ENCODE measurements at places on chromosomes 1 and 21.

DNA sequence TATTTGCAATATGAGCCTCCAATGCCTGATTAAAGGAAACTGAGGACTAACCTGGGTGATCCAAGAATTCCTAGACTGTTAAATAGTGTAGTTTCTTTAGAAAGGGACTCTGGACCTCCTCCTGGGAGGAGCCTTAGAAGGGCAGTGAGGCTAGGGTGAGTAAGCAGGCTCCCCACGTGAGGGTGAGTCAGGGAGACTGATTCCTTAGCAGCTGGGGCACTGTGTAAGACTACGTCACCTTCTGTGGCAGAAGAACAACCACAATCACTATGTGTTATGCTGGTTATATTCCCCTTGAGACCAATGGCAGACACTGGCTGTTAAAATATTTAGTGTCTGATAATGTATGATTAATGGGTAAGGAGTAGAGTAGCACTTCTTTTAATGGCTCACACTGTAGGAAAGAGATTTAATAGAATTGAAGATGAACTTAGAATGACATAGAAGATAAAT lies 53.3 kb upstream of the SYT14 start:
- peak; percentile 98 for DNase-seq

DNA sequence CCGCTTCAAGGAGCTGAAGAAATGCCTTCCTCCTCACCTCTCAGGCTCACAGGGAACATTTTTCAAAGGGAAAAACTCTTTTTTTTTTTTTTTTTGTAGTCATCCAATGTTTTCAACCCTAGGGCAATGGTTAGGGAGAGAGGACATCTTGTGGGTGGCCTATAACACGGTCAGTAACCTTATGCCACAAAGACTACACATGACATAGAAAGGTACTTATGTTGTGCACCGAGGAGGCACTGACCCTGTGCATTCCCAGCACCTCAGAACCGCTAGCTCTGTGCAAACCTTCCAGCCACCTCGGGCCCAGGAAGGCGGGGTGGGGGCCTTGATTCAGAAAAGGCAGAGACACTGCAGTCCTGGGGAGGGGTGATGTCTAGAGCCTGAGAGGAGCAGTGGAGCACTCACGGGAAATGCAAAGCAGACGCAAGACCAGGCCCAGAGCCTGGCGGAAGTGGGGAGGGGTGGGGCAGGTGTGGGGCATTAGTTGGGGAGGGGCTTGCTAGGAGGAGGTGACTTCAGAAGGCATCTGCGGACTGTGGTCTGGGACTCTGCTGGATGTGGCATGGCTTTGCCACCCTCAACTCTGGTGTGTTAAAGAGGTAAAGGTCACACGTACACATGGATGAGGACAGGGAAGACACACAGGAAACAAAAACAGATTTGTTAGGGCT lies 68.6 kb downstream of the MDM4 start:
- no peak for DNase-seq

- DNase-seq, result no peak
Measured at GRCh38 chr1:245209658-245210435, 55.1 kb downstream of the KIF26B start.

DNA sequence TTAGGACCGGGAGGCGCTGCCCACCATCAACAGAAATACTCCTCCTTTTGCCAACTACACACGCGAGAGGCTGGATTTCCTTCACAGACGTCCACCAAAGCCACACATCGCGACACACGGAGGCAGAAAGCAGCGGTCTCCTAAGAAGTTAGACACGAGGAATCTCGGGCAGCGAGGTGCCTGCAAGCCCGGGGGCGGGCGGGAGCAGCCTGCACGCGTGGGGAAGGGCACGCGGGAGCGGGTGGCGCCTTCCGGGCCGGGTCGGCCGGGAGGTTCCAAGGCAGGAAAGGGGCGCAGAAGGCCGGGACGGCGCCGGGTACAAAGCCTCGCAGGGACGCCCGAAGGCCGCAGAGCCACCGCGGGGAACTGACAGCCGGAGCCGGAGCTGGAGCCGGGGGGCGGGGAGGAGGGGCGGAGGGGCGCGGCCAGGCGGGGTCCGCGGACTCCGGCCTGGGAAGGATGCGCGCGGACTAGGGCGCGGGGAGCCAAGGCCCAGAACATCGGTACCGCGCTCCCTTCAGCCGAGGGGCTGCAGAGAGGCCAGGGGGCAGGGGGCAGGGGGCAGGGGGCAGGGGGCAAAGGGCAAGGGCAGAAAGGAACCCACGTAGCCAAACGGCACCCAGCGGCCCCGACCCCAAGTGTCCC lies 722 bp downstream of the NPHP4 start:
- peak; percentile 53 for DNase-seq

DNA sequence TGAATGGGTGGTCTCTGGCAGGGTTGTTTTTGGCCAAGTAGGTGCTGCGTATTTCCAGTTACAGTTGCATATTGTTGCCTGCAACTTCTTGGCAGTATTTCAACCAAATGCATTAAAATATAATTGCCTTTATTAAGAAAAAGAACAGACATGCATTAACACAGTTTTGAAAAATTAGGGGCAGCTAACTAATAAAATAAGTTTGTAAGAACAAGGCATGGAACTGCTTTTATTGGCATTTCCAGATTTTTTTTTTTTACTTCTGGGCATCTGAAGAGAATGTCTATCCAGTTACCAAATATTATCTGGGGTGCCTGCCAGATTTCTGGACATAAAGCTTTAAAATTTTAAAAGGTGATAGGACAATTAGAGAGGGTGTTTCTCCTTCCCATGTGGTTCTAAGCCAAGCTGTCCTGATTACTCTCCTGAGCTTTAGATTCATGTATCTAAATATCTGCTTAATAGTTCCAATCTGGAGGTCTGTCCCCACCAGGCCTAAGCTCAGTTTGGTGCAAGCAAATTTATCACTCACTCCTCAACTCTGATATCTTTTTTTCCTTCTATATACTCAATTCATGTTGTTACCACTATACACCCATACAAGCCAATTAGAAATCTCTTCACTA lies 553.3 kb upstream of the USP24 start:
- DNase-seq, result no peak

DNA sequence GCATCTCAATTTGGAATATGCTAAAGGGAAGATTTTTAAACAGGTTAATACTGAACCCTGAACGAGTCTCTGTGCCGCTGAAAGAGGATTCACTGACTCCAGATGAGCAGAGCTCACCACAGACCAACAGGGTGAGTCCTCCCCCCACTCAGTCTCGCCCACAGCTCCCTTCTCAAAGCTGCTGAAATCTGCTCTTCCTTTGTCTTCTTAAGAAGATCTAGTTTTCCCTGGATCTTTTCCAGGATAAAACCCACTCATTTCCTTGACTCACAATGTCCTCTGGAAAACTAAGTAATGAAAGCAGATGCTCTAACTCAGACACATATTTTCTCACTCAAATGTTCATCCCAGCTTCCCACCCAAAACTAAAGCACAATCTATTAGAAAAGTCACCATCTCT lies 447.0 kb upstream of the PKN2 start:
- DNase-seq, result peak; percentile 24

- no peak for DNase-seq
Measured at GRCh38 chr1:65703853-65704252, 88.8 kb upstream of the PDE4B start.

- peak; percentile 89 for DNase-seq
Measured at GRCh38 chr1:172497230-172497629, 35.7 kb upstream of the SUCO start.

DNA sequence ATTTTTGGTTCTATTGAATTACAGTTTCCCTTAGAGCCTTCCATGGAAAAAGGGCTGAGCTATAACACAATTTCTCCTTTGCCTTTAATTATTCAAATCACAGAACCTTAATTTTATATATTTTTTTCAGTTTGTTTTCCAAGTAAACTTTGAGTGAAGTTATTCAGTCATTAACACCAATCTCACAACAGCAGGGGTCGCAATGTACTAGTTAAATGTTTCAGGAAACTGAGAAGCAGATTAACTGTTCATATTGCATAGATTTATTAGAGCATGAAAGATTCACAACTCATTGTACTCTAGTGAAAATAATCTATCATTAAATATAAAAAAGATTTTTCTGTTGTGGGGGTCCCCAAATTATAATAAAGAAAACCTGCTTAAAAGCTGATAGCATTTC lies 64.1 kb downstream of the KIFAP3 start:
- peak; percentile 53 for DNase-seq

- DNase-seq, result no peak
Measured at GRCh38 chr1:12287869-12288268, 58.0 kb downstream of the VPS13D start.

- DNase-seq, result peak; percentile 21
Measured at GRCh38 chr1:167453123-167453522, 65.2 kb downstream of the CD247 start.

DNA sequence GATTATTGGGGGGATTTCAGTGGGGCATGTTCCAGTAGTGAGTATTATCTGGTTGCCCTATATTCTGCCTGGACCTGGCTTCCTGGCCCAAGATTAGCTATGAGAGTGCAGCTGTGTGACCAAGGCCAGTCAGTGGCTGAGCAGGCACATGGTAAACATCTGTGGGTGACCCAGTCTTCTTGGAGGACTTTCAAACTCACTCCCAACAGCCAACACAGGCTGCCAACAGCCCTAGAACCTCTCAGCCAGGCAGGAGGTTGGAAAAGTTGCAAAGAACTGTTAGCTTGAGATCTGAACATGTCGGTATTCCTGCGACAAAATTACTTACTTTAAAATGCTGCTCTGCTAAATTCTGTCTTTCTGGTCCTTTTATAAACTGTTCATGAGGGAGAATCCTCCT lies 192.4 kb downstream of the TGFBR3 start:
- no peak for DNase-seq

- no peak for DNase-seq
Measured at GRCh38 chr1:7852804-7853683, at the start of gene UTS2. TSS of gene UTS2 (minus strand) at chr1:7853065. CDS start at chr1:7853003, 62 bp downstream.

DNA sequence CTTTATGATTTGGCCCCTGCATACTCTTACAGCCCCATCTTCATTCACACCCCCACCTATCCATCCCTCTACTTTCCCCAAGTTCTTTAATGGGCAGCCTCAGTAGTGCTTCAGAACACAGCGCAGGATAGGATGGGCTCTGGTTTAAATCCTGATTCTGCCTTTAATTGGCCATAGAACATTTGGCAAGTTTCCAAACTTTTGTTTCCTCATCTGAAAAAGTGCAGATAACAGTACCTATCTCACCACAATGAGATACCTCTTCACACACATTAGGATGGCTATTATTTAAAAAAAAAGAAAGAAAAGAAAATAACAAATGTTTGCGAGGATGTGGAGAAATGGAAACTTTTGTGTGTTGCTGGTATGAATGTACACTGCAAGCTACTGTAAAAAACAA lies 142.5 kb upstream of the VANGL1 start:
- DNase-seq, result no peak

DNA sequence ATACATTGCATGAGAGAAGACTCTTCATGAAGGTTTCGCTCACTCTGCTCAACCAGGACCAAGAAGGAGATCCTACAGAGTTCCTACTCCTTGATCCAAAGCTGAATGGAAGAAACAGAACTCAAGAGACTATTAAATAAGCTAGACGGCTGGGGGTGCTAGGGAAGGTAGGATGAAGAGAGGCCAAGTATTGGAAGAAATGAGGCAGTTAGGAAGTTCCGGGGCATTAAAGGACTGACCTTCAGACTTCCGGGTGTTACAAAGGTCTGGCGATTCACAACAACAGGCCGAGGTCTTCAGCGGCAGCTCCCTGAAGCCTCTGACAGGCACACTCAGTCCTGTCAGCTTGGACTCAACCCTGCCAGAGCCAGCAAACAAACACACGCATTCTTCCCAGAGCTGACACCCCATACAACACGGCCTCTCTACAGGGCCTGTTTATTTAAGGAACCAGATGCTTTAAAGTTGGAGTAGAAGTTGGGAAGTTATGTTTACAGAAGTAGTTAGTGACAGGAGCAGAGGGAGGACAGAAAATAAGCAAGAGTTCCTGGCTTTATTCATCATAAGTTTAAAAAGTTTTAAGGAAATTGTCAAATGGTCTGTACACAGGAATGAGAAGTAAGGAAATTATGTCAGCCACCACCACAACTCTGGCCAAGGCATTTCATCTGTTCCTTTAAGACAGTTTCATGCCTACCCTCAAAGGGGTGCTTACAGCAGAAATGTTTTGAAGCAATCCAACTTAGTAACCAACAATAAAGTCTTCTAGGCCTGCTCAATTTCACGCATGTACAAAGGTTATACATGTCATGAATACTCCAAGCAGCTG lies 4.7 kb downstream of the SORT1 start:
- peak; percentile 77 for DNase-seq

GRCh38 chr1:29711582-29712283 lies 475.4 kb downstream of the PTPRU start:
- peak; percentile 95 for DNase-seq

DNA sequence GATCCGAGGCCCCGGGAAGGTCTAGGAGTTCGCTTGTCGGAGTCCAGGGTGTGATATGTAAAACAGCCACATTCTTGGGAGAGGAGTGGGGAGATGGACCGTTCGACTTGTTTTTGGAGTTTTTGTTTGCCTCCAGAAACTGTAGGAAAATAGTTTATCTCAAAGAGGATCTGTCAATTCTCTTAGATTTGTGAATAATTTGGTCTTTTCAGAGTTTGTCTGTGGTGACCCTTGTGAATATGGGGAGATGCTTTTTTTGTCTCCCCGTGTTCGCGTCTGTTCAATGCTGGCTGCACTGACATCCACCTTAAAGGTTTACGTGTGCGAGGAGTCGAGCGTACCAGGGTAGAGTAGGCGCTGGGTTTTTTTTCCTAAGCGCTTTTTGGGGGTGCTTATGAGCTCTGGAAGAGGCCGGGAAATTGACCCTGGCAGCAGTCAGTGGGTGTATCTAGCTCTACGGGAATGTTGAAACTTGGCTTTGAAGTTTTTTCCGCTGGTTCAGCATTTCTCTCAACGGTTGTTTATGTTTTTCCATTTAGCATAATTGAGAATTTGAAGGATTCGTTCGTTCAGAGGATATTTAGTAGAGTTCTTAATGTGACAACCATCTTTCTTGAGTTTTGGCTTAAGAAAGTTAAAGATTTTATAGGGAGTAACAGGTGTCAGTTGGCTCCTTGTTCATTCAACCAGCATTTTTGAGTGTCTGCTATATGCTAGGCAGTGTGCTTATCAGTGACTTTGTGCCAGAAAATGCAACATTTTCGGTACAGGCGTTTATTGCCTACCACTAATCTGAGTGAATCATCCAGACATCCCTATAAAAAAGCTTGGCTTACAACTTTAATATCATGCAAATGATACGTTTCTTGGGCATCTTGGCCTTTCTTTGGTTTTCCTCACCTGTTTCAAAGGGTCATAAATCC lies 1.2 kb downstream of the SZRD1 start:
- DNase-seq, result peak; percentile 24

GRCh38 chr1:158115126-158115525 lies 65.6 kb upstream of the CD1D start:
- DNase-seq, result no peak

DNA sequence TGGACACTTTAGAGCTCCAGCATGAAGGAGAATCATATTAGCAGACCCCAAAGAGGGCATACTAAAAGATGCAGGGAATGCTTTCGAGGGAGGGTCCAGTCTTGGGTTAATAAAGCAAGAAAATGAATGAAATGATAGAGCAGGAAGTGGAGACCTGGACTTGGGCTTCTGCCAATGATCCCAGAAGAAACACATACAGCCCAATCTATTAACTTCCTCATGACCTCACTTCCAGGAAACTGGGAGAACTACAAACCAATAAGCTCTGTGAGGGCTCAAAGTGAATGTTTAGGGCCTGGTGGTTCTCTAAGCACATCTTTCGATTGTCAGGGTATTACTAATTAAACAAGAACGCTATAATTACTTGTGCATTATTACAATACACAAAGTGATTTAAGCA lies 53.6 kb upstream of the SSX2IP start:
- DNase-seq, result no peak

- DNase-seq, result no peak
Measured at GRCh38 chr1:152964536-152964935, 5.9 kb upstream of the SPRR4 start.

Data from astrocyte of the hippocampus (primary cell).